MG63 (cell line): ENCODE measurements at places on chromosomes 16 and 17. TPM values are rescaled to one million over a fixed set of nuclear protein-coding genes. Genes with fewer than 3 reads are reported as not detected.

GPR179 gene
- total RNA-seq = not detected in 2 replicates

GUCY2D gene
- 0.23 TPM in 1 of 2 replicates, not detected in the other for total RNA-seq

CDC6 gene
- total RNA-seq = 31.1 and 111 TPM in 2 replicates

KRT20 gene
- total RNA-seq = not detected in 2 replicates

WNT9B gene
- total RNA-seq = not detected in 2 replicates

MT4 gene
- total RNA-seq = not detected in 2 replicates

KRTAP2-3 gene
- 0.33 TPM in 1 of 2 replicates, not detected in the other for total RNA-seq

FOXF1 gene
- total RNA-seq = 8.9 and 13.0 TPM in 2 replicates

TMEM114 gene
- total RNA-seq = not detected in 2 replicates

HEATR9 gene
- not detected in 2 replicates for total RNA-seq

RASL10B gene
- total RNA-seq = 1.2 and 2.6 TPM in 2 replicates

ENPP7 gene
- total RNA-seq = not detected in 2 replicates

FAM234A gene
- total RNA-seq = 65.6 and 106 TPM in 2 replicates

KRT31 gene
- not detected in 2 replicates for total RNA-seq

SUPT6H gene
- 27.6 and 32.0 TPM in 2 replicates for total RNA-seq

MRPL38 gene
- total RNA-seq = 75.8 and 100 TPM in 2 replicates

NPIPB6 gene
- total RNA-seq = not detected in 2 replicates

ABCA9 gene
- not detected in 2 replicates for total RNA-seq

ADAMTS18 gene
- total RNA-seq = not detected in 2 replicates

RNU2-1 gene
- total RNA-seq = not detected in 2 replicates

TRPV3 gene
- 0.07 TPM in 1 of 2 replicates, not detected in the other for total RNA-seq

ITGB4 gene
- not detected in 2 replicates for total RNA-seq

KRT24 gene
- total RNA-seq = not detected in 2 replicates

PRDM7 gene
- total RNA-seq = not detected in 2 replicates

NACA2 gene
- 0.43 TPM in 1 of 2 replicates, not detected in the other for total RNA-seq
